Activated CD8-positive, alpha-beta memory T cell treated with anti-CD3 and anti-CD28 coated beads, Interleukin-2, amount 10 ng/mL, durations not matched to agents 7 days and 5 days (primary cell): ENCODE measurements at places on chromosomes 3 and 15. TPM values are rescaled to one million over a fixed set of nuclear protein-coding genes. Genes with fewer than 3 reads are reported as not detected.
A peak's percentile ranks its signal among the peaks of the same experiment; 100 is the strongest.

The RAB6B gene
- total RNA-seq = 1.0 TPM

DNA sequence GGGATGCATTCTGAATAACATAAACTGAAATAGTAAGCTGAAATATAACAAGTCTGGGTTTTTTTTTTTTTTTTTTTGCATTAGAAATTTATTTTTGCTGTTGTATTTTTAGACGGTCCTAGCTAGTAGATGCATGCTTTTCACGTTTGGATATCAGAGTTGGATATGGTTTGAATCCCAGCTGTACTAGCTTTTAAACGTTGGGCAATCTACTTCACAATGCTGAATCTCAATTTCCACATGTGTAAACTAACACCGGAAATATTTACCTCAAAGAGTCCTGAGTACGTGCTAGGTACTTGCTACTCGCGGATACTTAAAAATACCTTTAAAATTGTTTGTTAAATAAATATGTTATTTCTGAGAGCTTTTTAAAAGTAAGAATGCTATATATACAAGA, 139.8 kb downstream of the BBX start:
- no peak for DNase-seq
- no peaks in the 10 kb centered on the region for H3K27me3 ChIP-seq
- no peak overlapping the region for H3K27ac ChIP-seq

GRCh38 chr3:29004885-29005599, 275.8 kb upstream of the RBMS3 start:
- DNase-seq = no peak
- H3K27me3 ChIP-seq = no peaks in the 10 kb centered on the region
- H3K4me3 ChIP-seq = no peak overlapping the region
- H3K27ac ChIP-seq = no peak overlapping the region

DNA sequence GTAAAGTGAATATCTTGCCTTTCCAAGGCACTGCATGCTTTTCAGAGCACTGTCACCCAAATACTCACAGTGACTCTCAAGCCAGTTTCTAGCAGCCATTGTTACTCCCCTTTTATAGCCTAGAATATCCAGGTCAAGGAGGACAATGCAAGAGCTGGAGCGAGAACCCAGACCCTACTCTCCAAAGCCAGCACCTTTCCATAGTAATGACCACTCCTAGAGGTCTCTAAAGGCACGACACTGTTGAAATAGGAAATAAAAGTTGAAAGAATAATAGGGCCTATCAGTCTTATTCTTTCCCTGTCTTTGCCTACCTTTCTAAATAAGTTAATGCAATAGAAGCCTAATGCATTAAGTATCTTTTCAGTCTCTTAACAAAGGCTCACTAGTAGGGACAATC, 33.6 kb upstream of the DUT start:
- H3K27me3 ChIP-seq = peaks cover 7% of the 10 kb centered on the region
- no peaks in the 10 kb centered on the region for H3K4me1 ChIP-seq
- no peak overlapping the region for H3K4me3 ChIP-seq
- DNase-seq = no peak

GRCh38 chr3:130700541-130700940, 46.1 kb downstream of the PIK3R4 start:
- H3K36me3 ChIP-seq = peaks cover 36% of the 10 kb centered on the region
- no peak overlapping the region for H3K4me3 ChIP-seq
- no peak for DNase-seq
- no peaks in the 10 kb centered on the region for H3K4me1 ChIP-seq
- no peaks in the 10 kb centered on the region for H3K27me3 ChIP-seq

The CATSPER2 gene
- 0.94 TPM for total RNA-seq

GRCh38 chr3:196641333-196642054, 2.0 kb downstream of the NRROS start:
- DNase-seq = no peak
- peak overlapping the region; percentile 84 for H3K27ac ChIP-seq
- H3K4me3 ChIP-seq = peak overlapping the region; percentile 89
- peaks cover 74% of the 10 kb centered on the region for H3K4me1 ChIP-seq

The DNAH12 gene
- 0.06 TPM for total RNA-seq

GRCh38 chr15:30043211-30043655, 39.5 kb upstream of the GOLGA8J start:
- no peaks in the 10 kb centered on the region for H3K4me1 ChIP-seq
- no peak overlapping the region for H3K4me3 ChIP-seq
- no peaks in the 10 kb centered on the region for H3K36me3 ChIP-seq
- no peak for DNase-seq
- H3K27me3 ChIP-seq = peaks cover 26% of the 10 kb centered on the region

DNA sequence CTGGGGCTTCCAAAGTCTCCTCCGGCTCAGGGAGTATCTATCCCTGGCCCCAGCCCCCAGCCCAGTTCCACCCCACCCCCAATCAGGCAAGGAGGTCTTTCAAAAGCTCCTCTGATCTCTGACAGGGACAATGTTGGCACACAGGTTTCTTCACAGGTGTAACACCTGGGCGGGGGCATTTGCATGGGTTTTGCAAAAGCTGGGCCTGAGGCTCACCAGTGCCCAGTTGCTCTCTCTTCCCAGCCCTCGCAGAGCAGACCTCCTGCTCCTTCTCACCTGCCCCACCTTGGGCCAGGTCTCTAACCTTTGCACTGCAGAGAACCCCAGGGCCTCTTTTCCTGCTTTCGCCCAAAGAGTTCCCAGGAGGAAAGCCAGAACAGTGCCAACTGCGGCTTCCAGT, 8.6 kb upstream of the CSK start:
- H3K27me3 ChIP-seq = peaks cover 2% of the 10 kb centered on the region
- no peak for DNase-seq
- H3K36me3 ChIP-seq = no peaks in the 10 kb centered on the region
- no peak overlapping the region for H3K4me3 ChIP-seq
- H3K27ac ChIP-seq = no peak overlapping the region

The CAPN7 gene
- total RNA-seq = 28.4 TPM

- no peak for DNase-seq
- no peaks in the 10 kb centered on the region for H3K4me1 ChIP-seq
- no peak overlapping the region for H3K4me3 ChIP-seq
- no peaks in the 10 kb centered on the region for H3K27me3 ChIP-seq
- H3K27ac ChIP-seq = no peak overlapping the region
Observed at GRCh38 chr3:8212794-8213193, 288.8 kb upstream of the LMCD1 start.

The PRSS50 gene
- not detected for total RNA-seq

GRCh38 chr3:88882121-88882520, 225.3 kb upstream of the EPHA3 start:
- no peaks in the 10 kb centered on the region for H3K27me3 ChIP-seq
- H3K4me1 ChIP-seq = no peaks in the 10 kb centered on the region
- H3K4me3 ChIP-seq = no peak overlapping the region
- H3K27ac ChIP-seq = no peak overlapping the region
- no peaks in the 10 kb centered on the region for H3K36me3 ChIP-seq

GRCh38 chr15:58627046-58627445, 122.5 kb downstream of the ADAM10 start:
- H3K36me3 ChIP-seq = peaks cover 56% of the 10 kb centered on the region
- no peak for DNase-seq
- peak overlapping the region; percentile 95 for H3K27ac ChIP-seq
- H3K4me3 ChIP-seq = peak overlapping the region; percentile 12

- no peak overlapping the region for H3K27ac ChIP-seq
- H3K27me3 ChIP-seq = no peaks in the 10 kb centered on the region
- no peaks in the 10 kb centered on the region for H3K4me1 ChIP-seq
- H3K4me3 ChIP-seq = no peak overlapping the region
Observed at GRCh38 chr15:47443839-47444238, 273.5 kb upstream of the SEMA6D start.

GRCh38 chr15:90099072-90099867, 3.0 kb downstream of the IDH2 start:
- DNase-seq = peak; percentile 80
- H3K27me3 ChIP-seq = peaks cover 4% of the 10 kb centered on the region
- peak overlapping the region; percentile 79 for H3K4me3 ChIP-seq
- peaks cover 71% of the 10 kb centered on the region for H3K4me1 ChIP-seq
- peak overlapping the region; percentile 96 for H3K27ac ChIP-seq

- H3K36me3 ChIP-seq = peaks cover 62% of the 10 kb centered on the region
- peak overlapping the region; percentile 56 for H3K27ac ChIP-seq
- DNase-seq = no peak
- H3K27me3 ChIP-seq = no peaks in the 10 kb centered on the region
- H3K4me3 ChIP-seq = no peak overlapping the region
- H3K4me1 ChIP-seq = peaks cover 46% of the 10 kb centered on the region
Observed at GRCh38 chr15:67108122-67108961, 42.9 kb downstream of the SMAD3 start.

The VEPH1 gene
- not detected for total RNA-seq

- H3K4me3 ChIP-seq = no peak overlapping the region
- peaks cover 54% of the 10 kb centered on the region for H3K4me1 ChIP-seq
- no peak overlapping the region for H3K27ac ChIP-seq
- peaks cover 2% of the 10 kb centered on the region for H3K36me3 ChIP-seq
- DNase-seq = no peak
Observed at GRCh38 chr3:194312743-194313281, 38.3 kb downstream of the CPN2 start.

The ILDR1 gene
- total RNA-seq = 4.5 TPM

GRCh38 chr3:14145236-14145635, 20.4 kb downstream of the TMEM43 start:
- DNase-seq = no peak
- peak overlapping the region; percentile 91 for H3K27ac ChIP-seq
- H3K4me3 ChIP-seq = no peak overlapping the region
- H3K27me3 ChIP-seq = no peaks in the 10 kb centered on the region
- H3K4me1 ChIP-seq = peaks cover 31% of the 10 kb centered on the region

The ROPN1B gene
- not detected for total RNA-seq

The CCR8 gene
- total RNA-seq = 47.6 TPM

DNA sequence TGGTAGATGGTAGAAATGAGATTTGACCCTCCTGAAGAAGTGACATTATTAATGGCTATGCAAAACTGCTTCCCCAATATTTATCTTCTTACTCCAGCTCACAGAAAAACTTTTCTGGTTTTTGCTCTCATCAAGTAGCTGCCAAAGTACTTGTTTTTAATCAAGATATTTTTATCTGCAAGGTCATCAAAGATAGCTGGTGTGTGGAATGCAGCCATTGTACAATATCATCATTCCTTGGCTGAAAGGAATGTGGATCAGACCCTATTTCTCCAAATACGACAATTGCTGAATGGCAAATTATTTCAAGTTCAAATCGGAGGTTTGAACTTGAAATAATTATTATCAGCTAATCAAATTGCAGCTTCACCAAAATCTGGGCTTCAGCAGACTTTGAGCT, 126.9 kb upstream of the SLC7A14 start:
- DNase-seq = no peak
- H3K4me3 ChIP-seq = no peak overlapping the region
- H3K36me3 ChIP-seq = no peaks in the 10 kb centered on the region
- H3K27ac ChIP-seq = no peak overlapping the region

The CCK gene
- total RNA-seq = not detected

The IL17RB gene
- 2.4 TPM for total RNA-seq

DNA sequence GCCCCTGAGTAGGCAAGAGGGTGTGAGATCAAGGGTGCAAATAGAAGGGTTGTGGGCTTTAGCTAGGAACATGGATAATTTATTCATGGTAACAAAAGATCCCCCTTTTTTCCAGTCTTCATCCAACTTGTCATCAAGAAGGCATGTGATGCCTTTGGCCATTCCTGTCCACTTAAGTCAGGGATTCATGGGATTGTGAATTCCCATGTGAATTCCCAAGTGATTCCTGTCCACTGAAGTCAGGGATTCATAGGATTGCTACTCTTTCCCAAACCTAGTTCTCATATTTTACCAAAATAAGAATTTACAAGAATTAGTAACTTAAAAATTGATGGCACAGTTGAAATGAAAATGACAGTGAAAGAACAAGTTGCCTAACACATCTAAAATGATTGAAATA, 40.8 kb downstream of the HMG20A start:
- no peaks in the 10 kb centered on the region for H3K27me3 ChIP-seq
- H3K4me3 ChIP-seq = no peak overlapping the region
- H3K27ac ChIP-seq = no peak overlapping the region
- H3K36me3 ChIP-seq = peaks cover 19% of the 10 kb centered on the region

The ZNF662 gene
- 0.47 TPM for total RNA-seq

DNA sequence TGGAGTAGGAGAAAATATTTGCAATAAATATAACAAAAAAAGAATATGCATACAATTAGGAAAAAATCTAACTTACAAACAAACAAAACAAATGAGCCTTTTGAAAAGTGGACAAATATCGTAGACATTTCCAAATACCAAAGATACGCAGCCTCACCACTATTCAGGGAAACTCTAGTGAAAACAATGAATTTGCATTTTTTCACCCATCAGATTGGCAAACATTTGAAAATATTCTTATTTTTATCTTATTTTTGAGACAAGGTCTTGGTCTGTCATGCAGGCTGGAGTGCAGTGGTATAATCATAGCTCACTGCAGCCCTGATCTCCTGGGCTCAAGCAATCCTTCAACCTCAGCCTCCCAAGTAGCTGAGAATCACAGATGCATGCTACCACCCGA, 15.5 kb downstream of the AP3S2 start:
- no peak for DNase-seq
- H3K27me3 ChIP-seq = no peaks in the 10 kb centered on the region
- H3K36me3 ChIP-seq = peaks cover 7% of the 10 kb centered on the region
- H3K27ac ChIP-seq = no peak overlapping the region

- no peaks in the 10 kb centered on the region for H3K27me3 ChIP-seq
- no peak overlapping the region for H3K4me3 ChIP-seq
- DNase-seq = no peak
- H3K4me1 ChIP-seq = no peaks in the 10 kb centered on the region
Observed at GRCh38 chr3:71672807-71673206, 52.4 kb downstream of the EIF4E3 start.

- H3K27ac ChIP-seq = no peak overlapping the region
- no peak overlapping the region for H3K4me3 ChIP-seq
- DNase-seq = no peak
- peaks cover 8% of the 10 kb centered on the region for H3K27me3 ChIP-seq
- H3K4me1 ChIP-seq = peaks cover 3% of the 10 kb centered on the region
Observed at GRCh38 chr3:73479325-73479724, 145.4 kb downstream of the PDZRN3 start.

The ALPK3 gene
- total RNA-seq = 0.23 TPM

DNA sequence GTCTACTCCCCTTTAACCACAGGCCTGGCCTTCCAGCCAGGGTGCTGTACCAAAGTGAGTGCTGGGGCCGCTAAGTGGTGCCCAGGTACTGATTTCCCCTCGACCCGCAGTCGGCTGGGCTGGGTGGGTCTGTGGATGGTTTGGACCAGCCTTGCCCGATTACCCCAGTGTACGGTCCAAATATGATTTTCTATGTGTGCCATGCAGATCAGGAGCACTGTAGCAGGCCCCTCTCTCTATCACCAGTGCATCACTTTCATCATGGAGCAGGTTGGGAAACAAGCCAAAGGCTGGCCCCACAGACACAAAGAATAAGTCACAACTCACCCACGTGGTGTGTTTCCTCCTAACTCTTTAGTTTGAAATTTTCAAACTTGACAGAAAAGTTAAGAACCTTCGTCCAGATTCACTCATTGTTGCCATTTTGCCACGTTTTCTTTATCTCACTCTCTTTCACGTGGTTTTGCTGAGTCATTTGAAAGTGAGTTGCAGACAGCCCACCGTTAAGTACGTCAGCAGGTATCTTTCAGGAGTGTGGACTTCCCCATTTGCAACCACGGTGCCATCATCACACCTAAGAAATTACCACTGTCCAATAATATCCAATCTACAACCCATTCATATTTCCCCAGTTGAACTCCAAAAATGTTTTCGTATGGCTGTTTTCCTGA, 37.0 kb downstream of the ZNF710 start:
- peak; percentile 72 for DNase-seq
- no peaks in the 10 kb centered on the region for H3K27me3 ChIP-seq
- no peak overlapping the region for H3K4me3 ChIP-seq
- peak overlapping the region; percentile 44 for H3K27ac ChIP-seq
- peaks cover 52% of the 10 kb centered on the region for H3K4me1 ChIP-seq
- peaks cover 9% of the 10 kb centered on the region for H3K36me3 ChIP-seq

The STRIT1 gene
- not detected for total RNA-seq
